ENCODE measurements at places on chromosomes 4 and X.

GRCh38 chr4:14824189-14824588 lies 178.1 kb upstream of the CPEB2 start:
- no peak for DNase-seq

- no peak for DNase-seq
These were observed 227.1 kb upstream of the FTHL17 start for GRCh38 chrX:31298916-31299315.

- DNase-seq: no peak
These were observed 685 bp downstream of the RAB9B start for GRCh38 chrX:103831342-103831802.

- no peak for DNase-seq
These were observed 3.5 kb downstream of the TMEM154 start for GRCh38 chr4:152676052-152676854.

DNA sequence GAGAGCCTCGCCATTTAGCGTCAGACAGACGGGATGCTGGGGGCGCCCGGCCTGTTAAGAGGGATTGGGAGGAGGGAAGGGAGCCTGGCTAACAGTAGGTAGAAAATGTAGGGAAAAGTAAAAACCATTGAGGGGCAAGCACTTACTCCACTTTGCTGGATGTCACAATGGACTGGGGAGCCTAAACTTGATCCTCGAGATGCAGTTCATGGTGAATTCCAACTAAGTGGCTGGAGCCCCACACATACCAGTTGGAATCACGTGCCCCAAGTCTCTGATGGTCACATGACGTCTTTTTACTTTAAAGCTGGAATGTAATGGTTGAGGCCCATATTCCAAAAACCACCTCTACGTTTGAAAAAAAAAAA lies 1.5 kb downstream of the PLS3 start:
- no peak for DNase-seq

DNA sequence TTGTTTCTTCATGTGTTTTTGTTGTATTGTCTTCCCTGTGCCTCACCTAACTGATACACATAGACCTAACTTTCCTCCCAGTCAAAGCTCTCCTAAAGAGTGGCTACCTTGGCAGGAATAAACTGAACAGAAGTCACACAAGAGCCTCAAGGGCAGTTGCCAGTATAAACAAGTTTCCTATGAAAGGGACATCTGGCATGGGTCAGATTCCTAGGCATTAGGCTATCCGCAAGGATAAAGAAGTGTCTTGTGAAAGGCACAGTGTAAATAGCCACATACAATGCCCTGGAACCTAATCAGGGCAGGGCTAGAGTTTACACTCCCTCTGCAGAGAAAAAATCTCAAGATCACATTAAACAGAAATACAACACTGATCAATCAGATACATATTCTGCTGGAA lies 220.8 kb downstream of the SPANXN3 start:
- DNase-seq: no peak

DNA sequence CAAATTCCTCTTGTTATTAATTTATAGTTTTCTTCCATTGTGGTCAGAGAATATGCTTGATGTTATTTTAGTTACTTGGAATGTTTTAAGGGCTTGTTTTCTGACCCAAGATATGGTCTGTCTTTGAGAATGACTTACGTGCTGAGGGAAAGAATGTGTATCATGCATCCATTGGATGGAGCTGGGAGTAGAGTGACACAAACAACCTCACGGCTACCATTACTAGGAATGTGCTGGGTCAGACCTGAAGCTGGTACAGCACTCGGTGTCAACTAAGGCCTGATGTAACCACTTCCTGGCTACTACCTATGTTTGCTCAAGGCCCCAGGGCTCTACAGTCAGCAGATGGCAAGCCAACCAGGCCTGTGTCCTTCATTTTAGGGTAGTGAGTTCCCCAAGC lies 257.8 kb downstream of the FAT4 start:
- DNase-seq: no peak
